ENCODE measurements at places on chromosomes 3 and 15.

GRCh38 chr3:98350082-98350481 lies 3.6 kb upstream of the OR5K4 start:
- peaks cover 4% of the 10 kb centered on the region for H3K36me3 ChIP-seq
- H3K27ac ChIP-seq: no peak overlapping the region
- H3K27me3 ChIP-seq: peaks cover 31% of the 10 kb centered on the region
- peaks cover 5% of the 10 kb centered on the region for H3K4me1 ChIP-seq

GRCh38 chr3:11498646-11499045 lies 145.1 kb downstream of the VGLL4 start:
- H3K27me3 ChIP-seq: no peaks in the 10 kb centered on the region
- no peak overlapping the region for H3K27ac ChIP-seq
- H3K4me1 ChIP-seq: peaks cover 4% of the 10 kb centered on the region
- no peak overlapping the region for H3K4me3 ChIP-seq

GRCh38 chr3:128814519-128815317 lies 64.7 kb upstream of the ACAD9 start:
- no peak for DNase-seq
- H3K4me3 ChIP-seq: no peak overlapping the region
- no peaks in the 10 kb centered on the region for H3K27me3 ChIP-seq
- peak overlapping the region; percentile 21 for H3K27ac ChIP-seq
- H3K4me1 ChIP-seq: no peaks in the 10 kb centered on the region

DNA sequence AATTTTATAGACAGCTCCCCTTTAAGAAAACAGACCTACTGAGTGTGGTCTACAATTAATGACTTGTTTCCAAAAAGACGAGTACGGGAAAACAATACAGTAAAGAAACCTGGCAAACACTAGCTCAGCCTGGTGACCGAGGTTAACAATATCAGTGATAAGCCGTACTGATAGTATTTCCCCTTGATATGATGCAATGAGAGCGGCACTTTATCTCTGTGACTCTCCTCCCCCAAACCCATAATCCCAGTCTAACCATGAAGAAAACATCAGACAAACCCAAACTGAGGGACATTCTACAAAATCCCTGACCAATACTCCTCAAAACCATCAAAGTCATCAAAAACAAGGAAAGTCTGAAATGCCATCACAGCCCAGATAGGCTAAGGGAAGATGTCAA lies 8.2 kb downstream of the DENND4A start:
- H3K4me3 ChIP-seq: no peak overlapping the region
- peaks cover 18% of the 10 kb centered on the region for H3K4me1 ChIP-seq
- no peak for DNase-seq
- no peaks in the 10 kb centered on the region for H3K27me3 ChIP-seq

All from activated naive CD4-positive, alpha-beta T cell treated with anti-CD3 and anti-CD28 coated beads, Interleukin-2, amount 10 ng/mL, durations not matched to agents 7 days and 5 days (primary cell).